Muscle of back (tissue), 13 donors: ENCODE measurements at places on chromosomes 13 and 19.
A peak's percentile ranks its signal among the peaks of the same experiment; 100 is the strongest.

GRCh38 chr19:32544917-32545316, 36.1 kb upstream of the PDCD5 start:
- DNase-seq: no peak

DNA sequence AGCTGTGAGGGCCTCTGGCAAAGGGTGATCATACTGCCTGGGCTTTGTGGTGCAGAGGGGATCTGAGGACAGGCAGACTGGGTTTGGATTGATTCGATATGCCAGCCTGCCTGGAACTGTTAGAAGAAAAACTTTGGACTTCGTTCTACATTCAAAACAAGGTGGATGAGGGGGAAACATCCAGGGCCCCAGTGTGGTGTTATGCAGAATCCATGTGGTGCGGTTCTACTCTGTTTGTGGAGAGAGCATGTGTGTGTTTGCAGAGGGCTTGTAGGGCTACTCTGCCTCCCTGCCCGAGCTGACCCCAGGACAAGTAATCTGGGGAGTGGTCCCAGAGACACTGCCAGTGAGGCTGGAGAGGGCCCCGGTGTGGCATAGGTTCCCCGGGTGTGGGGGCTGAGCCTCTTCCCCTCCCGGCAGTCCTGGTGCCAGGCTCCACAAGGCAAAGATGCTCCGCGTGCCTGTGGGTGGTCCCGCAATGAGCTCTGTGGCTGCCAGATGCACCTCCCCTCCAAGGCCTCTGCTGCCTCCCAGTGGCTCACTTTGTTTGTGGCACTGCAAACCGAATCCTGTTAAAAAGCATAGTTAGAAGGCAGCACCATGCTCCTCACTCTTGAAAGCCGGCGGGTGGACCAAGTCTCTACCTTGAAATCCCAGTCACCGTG, 22.3 kb upstream of the TFDP1 start:
- DNase-seq: peak; percentile 89

- no peak for DNase-seq
Observed at GRCh38 chr13:49893591-49893990, 42.5 kb downstream of the SPRYD7 start.

GRCh38 chr19:35879770-35880317, 11.5 kb downstream of the APLP1 start:
- DNase-seq: peak; percentile 77

DNA sequence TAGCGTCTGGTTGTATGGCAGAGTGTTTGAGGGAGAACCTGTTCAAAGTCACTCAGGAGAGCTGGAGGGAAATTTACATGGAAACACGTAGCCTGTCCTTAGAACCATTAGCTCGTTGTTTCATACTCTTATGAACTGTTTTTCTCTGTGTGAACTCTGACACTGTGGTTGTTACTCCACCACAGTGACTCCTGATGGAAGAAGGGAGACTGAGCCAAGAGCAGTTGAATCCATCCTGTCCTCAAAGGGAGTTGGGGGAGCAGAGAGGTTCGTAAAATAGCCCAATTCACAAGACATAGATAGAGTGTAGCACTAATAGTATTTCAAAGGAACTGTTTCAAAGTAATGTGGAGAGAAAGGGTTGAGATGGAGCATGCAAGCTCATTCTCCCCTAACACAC, 964.8 kb downstream of the PCDH9 start:
- no peak for DNase-seq

DNA sequence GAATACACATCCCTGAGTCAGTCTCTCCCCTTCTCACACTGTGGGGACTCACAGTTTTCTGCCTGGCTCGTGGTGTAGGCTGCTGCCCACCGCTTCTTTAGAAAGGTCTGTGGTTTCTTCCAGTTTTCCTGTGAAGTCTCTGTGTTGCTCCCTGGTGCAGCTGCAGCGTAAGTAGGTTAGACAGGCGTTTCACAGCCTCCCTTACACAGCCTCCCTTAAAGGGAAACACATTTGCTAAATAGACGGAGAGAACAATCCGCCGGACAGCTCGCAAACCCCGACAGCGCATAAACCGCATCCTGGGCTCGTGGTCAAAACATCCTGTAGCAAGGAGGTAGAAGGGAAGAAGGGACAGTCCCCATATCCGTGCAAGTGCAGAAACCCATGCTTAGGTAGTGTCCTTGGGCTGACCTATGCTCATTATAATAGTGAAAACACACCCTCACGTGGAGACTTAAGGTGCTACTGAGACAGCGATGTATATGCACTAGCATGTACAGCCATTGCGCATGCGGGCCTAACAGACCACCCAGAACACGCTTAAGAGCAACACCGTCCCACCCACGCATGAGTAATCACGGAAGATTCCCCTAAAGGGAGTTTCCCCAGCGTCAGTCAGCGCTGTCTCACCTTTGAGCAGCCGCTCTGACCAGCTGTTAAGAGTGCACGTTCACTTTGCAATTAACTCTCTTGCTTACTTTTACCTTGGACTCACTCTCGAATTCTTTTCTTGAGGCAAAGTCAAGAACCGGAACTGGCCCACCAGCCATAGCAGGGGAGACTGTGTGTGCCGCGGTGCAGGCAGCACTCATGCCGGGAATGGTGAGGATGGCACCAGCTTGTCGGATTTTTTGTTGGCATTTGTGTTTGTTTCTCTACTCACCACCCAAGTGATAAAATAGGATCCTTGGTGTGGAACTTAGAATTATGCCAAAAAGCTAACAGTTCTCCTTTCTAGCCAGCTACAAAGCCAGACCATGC, 16.6 kb downstream of the SIGLEC8 start:
- DNase-seq: no peak

- DNase-seq: no peak
Observed at GRCh38 chr19:29302002-29302928, 89.3 kb upstream of the UQCRFS1 start.

- no peak for DNase-seq
Observed at GRCh38 chr13:60645676-60646075, 248.7 kb downstream of the TDRD3 start.

DNA sequence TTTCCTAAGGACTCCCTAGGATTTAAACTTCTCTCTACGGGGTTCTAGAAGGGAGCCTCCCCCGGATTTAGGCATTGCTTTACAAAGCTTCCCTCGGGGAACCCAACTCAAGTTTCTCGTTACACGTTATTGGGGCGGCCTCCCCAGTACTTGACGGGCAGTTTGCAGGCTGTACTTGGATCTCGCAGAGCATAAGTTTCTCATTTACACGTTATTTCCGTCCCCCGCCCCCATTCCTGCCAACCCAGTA, 584 bp downstream of the SMG9 start:
- DNase-seq: no peak

DNA sequence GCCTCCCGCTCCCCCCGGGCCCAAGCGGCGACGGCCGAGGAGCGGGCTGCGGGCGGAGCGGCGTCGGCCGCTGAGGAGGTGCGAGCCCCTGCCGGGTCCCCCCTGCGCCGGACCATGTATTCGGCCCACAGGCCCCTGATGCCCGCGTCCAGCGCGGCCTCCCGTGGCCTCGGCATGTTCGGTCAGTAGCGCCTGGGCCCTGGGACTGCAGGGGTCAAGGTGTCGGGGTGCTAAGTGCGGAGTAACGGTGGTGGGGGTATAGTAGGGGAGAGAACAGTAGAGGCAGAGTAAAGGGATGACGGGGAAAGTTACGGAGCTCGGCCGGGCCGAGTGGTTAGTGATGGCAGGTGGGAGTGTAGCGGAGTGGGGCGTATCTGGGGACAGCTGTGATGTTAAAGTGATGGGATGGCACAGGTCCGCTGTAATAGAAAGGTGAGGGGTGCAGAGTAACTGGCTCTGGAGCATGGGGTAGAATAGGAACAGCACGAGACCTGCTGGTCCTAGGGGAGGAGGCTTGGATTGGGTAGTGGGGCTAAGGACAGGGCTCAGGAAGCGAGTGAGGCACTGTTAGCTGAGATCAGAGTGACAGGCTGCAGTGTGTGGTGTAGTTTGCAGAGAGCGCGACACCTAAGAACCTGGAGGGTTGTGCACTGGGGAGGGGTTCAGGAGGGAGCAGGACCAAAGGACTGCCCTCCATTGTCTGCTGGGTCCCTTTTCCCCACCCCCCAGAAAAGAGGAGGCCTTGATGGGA, 15.7 kb downstream of the CIC start:
- DNase-seq: peak; percentile 67

DNA sequence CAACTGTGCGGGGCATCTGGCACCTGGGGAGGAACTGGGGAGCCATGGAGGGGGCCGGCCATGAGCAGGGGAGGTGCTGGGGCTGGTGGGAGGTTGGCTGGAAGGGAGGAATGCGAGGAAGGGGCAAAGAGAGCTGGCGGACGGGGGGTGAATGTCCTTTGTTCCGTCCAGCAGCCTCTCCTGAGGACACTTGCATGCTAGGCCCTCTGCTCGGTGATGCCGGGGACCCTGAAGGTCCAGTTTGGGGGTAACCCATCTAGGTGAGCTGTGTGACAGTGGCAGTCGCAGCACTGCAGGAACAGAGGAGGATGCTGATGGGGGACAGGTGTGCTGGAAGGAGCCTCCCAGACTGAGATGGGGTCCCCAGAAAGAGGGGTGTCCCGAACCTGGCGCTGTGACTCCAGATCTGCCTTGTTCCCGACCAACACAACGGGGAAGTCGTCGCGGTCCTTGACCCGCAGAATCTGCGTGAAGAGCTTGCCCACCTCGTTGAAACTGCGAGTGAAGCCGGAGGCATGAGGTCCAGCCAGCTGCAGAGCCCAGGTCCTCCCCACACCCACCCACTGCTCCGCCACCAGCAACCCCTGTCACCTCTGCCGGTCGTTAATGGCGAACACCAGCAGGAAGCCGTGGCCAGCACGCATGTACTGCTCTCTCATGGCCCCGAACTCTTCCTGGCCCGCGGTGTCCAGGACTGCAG, 3.6 kb downstream of the RRAS start:
- no peak for DNase-seq

DNA sequence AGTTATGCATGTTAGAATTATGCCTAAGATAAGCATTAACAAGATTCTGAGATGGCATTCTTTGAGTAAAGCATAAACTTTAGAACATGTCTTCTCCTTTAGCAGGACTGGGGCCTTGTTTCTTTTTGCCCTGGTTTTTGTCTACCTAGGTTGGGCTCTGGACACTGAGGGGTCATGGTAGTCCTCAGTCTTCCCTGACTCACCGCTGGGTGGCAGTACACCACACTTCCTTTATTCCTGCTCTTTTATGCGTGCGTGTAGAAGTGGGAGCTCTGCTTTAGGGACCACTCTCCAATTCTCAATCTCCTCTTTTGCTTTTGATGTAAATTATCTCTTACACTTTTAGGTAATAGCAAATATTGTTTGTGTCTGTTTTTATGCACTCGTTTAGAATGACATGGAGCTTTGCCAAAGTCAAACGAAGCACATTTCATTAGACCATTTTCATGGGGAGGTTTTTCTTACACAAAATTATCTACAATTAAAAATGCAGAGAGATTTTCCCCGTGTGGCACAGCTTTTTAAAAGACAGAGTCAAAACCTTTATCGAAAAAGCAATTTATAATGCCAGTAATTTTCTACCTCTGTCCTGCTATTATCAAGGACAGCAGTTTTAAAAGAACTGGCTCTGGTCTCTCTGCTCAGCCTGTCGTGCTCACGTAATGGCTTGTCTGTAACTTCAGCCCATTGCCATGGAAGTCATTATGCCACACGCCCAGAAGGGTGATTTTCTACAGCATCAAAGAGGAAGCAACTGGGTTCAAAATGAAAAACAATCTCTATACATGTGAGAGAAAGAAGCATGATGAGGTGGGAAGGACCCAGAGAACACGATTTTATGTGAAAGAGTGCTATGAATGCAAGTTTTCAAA, 413.9 kb downstream of the COG6 start:
- peak; percentile 83 for DNase-seq
